ENCODE measurements at places on chromosomes 11 and 22.

- no peak for DNase-seq
Observed at GRCh38 chr11:41113160-41113559, 346.3 kb downstream of the LRRC4C start.

DNA sequence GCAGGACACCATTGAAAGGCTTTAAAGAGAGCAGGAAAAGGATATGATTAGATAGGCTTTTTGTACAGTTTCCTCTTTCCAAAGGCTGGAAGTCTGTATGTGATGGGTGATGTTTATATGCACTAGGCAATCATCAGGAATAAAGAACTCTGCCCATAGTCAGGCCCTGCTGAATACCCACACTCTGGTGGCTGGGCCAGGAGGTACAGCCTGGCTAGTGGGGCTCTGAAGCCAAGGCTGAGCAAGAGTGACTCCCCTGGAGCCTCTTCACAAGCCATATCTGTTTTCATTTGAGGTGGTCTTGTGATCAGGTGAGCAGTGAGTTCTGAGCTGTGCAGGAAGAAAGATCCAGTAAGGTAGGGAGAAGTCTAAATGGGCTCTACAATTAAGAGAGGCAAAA, 539.9 kb upstream of the CCDC90B start:
- no peak for DNase-seq

- DNase-seq, result no peak
Observed at GRCh38 chr11:118915941-118916841, 9.5 kb downstream of the BCL9L start.

DNA sequence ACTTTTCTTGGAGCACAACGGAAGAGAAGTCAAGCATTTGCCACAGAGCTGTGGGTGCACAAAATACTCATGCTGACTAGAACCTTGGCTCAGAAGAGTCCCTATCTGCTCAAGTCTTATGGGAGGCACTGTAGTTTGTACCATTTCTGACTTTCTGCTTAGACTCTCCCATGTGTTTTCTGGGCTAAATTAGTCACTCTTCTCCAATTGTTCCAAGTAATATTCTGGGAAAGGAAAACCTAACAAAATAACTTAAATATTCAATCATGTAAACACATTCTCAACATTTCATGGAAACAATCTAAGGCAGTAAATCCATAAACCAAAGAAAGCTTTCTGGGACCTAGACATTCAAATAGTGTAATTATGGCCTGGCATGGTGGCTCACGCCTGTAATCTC, 220.7 kb downstream of the SWAP70 start:
- no peak for DNase-seq

- no peak for DNase-seq
Observed at GRCh38 chr22:47281126-47282106, 519.0 kb downstream of the TBC1D22A start.

DNA sequence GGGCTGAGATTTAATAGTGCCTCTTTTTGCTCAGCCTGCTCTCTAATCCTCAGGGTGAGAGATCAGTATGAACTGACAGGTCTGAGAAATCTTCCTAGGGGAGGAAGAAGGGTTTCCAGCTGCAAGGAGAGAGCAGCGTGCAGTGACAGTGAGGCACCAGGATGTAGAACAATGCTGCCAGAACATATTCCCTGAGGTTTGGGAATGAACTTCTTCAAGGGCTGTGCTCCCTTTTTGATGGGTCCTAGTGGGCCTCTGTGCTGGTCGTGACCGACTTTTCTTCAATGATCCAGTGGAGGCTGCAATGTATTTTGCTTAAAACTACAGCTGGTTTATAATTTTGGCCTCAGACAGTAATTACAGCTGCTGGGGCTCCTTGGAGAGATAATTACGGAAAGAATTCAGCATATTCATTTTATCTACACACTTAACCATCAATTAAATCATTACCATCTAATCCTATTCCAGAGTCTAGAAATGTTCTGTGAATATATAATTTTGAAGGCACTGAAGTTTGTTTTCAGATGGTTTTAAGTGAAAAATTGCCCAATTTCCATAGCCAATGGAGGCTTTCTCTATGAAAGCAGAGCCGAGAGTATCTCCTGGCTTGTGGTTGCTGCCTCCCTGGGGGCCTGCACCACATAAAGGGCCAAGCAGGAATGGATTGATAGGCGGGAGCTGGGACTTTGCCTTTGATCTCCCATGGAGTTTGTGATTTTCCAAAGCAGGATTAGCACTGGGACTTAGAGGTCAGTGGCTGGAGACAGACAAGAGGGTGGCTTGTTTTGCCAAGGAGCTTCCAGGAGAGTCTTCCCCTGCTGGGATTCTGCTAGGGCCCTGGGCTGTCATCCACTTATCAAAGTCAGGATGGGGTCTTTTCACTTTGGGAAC, 41.0 kb upstream of the OLFML1 start:
- DNase-seq, result no peak
